ENCODE measurements at places on chromosomes 2 and 18.

DNA sequence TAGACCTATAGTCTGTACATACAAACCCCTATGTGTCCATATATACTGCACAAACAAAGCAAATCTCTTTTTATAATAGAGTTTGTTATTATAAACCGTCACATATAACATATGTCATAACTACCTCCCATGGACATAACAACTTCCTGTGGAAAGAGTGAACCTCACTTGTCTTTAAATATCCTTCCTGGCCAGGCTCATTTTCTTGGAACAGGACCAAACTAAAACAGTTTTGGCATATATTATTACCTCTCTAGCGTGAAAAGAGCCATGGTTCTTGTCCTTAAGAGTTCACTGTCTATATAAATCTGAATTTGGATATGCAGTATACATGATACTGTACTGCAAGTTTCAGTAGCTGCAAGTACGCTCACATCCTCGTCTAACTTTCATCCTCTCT lies 28.3 kb upstream of the DNAJC27 start:
- DNase-seq, result no peak

DNA sequence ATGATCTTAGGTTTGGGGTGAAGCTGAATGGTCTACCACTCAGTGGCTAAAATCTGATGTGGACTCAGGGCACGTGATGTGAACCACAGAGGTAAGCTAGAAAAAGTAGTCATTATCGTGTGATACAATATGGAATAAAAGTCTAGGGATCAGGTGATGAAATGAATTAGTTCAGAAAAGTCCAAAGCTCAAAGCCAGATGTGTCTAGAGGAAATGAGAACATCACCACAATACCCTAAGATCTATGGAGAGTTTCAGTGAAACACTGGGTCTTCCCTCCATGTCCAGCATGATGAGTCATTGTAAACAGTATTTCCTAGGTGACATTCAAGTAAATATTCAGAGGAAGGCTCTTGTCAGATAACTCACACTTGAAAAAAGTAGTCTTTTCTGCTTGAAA lies 1257.4 kb upstream of the ZEB2 start:
- no peak for DNase-seq

- DNase-seq, result no peak
Measured at GRCh38 chr2:163734401-163734800, 1.4 kb downstream of the FIGN start.

DNA sequence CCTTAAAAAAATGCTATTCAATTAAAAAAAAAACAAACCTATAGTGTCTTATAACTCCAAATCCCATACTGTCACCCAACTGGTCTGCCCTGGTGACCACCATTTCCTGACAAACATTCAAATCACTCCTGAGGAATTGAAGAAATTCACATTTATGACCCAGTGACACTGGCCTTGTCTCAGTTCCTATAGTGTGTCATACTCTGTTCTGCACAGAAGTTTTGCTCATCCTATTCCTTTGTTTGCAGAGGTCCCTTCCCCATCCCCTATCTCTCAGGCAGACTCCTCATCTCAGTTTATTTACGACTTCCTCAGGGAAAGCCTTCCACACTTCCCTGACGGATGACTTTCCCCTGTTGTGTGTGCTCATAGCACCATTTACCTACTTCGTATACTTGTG lies 14.7 kb downstream of the ZC3H6 start:
- no peak for DNase-seq

GRCh38 chr2:129905664-129906081 lies 73.8 kb upstream of the RAB6C start:
- no peak for DNase-seq

DNA sequence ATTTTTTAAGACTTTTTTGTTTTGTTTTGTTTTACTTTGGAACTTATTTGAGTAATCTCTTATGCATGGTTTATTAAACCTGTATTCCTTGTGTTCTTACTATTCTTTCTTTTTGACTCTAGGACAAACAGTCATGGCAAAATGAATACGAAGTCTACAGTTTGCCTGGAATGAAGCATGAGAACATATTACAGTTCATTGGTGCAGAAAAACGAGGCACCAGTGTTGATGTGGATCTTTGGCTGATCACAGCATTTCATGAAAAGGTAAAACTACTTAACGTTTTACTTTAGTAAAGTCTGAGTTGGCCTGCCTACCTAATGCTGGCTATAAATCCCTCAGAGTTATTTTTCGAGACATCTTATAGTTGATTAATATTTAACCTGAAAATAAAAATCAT lies 72.3 kb downstream of the ACVR2A start:
- no peak for DNase-seq

- no peak for DNase-seq
Measured at GRCh38 chr18:3692113-3692621, 242.2 kb downstream of the TGIF1 start.

DNA sequence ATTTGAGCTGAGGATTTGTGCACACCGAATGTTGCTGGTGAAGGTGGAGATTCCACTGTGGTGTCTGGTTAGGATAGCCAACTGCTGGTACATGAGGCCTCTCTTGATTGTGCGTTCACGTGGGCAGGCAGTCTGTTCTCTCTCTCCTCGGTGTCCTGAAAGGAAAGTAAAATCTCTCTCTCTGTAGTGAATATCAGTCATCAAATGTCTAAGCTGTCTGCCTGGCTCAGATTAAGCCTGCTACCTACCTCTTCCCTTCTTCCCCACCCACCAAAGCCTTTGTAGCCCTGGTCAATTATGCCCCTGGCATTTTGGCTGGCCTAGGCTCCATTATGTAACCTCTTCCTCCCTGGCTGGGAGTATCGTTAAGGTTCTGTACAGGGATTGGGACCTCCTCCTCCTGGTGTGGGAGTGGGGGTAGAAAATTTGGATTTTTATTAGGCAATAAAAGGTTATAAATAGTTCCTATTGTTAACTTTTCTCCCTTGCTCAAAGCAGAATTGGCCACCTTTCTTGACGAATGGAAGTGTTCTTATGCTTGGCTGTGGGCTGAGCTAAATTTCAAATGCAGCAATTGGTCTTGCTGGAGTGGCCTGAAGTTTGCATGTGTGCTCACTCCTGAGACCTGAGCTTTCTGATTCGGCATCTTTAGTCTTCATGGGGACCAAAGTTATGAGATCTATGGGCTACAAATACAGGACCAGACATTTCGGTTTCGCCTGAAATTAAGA lies 148.8 kb downstream of the WDSUB1 start:
- no peak for DNase-seq

GRCh38 chr2:45595721-45596435 lies 15.2 kb downstream of the SRBD1 start:
- no peak for DNase-seq

GRCh38 chr2:193382583-193382982 lies 1187.8 kb upstream of the TMEFF2 start:
- DNase-seq, result no peak

DNA sequence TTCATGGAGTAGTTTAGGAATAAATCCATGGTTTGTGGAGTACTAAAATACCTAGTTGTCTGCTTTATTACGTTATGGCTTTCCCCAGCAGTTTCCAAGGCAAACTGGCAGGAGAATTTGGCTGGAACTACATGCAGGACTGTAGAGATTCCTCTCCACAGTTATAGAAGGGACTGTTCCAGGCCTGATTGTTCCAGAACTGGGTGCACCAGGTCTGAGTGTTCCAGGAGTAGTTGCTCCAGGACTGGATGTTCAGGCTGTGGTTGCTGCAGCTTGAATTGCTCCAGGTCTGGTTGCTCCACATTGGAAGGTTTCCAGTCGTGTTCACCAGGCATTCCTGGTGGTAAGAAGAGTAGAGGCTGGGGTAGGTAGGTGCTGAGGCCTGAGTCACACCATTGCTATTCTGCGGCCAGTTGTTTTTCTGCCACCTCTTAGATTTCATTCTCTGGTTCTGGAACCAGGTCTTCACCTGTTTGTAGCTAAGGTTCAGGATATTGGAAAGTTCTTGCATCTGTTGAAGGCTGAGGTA lies 28.1 kb downstream of the SGPP2 start:
- DNase-seq, result no peak

GRCh38 chr2:181643151-181643550 lies 13.8 kb downstream of the CERKL start:
- DNase-seq, result no peak

DNA sequence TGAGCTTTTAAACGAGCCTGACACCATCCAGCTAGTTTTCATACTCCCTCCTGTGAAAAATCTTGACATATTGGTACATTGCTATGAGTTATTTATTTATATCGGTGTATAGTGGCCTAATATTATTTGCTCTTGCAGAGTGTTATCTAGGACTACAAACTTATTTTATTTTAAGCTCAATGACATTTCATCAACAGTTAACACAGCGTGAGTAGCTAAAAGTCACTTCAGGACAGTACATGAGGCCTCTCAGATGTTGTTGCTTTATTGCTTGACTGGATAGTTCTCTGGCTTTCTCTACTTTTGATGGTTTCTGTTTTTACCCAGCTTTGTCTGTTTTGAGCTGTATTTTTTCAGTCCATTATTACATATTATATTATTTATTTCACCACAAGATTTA lies 172.9 kb upstream of the KLF7 start:
- no peak for DNase-seq

DNA sequence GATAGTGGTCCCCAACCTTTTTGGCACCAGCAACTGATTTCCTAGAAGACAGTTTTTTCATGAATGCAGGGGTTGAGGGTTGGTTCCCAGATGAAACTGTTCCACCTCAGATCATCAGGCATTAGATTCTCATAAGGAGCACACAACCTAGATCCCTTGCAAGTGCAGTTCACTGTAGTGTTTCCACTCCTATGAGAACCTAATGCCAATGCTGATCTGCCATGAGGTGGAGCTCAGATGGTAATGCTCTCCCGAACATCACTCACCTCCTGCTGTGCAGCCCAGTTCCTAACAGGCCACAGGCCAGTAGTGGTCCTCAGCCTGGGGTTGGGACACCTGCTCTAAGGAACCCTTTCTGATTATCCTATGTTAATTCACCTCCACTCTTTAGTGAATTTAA lies 133.5 kb downstream of the SOX11 start:
- no peak for DNase-seq

- DNase-seq, result no peak
Measured at GRCh38 chr2:103781313-103781712, 1019.5 kb downstream of the TMEM182 start.

- no peak for DNase-seq
Measured at GRCh38 chr2:227141301-227141700, 22.7 kb downstream of the COL4A4 start.

DNA sequence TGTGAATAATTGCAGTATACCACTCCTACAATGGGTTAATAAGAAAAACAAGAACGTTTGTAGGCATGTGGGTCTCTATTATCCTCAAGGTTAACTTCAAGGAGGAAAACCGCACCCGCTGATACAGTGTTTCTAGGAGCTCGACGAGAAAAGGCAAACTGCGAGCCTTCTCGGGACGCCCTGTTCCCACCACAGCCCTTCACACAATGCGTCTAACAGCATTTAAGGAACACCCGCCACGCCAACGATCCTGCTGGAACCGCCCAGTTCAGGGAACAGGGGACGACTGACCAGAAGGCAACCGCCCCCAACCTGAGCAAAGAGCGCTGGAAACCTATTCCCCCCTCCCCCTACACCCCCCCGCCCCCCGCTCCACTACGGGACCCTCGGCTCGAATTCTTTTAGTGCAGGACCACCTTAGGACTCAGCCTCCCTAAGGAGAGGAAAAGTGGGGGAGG lies 710 bp upstream of the TMSB10 start:
- DNase-seq, result no peak

GRCh38 chr18:32358075-32358474 lies 112.6 kb downstream of the GAREM1 start:
- no peak for DNase-seq

DNA sequence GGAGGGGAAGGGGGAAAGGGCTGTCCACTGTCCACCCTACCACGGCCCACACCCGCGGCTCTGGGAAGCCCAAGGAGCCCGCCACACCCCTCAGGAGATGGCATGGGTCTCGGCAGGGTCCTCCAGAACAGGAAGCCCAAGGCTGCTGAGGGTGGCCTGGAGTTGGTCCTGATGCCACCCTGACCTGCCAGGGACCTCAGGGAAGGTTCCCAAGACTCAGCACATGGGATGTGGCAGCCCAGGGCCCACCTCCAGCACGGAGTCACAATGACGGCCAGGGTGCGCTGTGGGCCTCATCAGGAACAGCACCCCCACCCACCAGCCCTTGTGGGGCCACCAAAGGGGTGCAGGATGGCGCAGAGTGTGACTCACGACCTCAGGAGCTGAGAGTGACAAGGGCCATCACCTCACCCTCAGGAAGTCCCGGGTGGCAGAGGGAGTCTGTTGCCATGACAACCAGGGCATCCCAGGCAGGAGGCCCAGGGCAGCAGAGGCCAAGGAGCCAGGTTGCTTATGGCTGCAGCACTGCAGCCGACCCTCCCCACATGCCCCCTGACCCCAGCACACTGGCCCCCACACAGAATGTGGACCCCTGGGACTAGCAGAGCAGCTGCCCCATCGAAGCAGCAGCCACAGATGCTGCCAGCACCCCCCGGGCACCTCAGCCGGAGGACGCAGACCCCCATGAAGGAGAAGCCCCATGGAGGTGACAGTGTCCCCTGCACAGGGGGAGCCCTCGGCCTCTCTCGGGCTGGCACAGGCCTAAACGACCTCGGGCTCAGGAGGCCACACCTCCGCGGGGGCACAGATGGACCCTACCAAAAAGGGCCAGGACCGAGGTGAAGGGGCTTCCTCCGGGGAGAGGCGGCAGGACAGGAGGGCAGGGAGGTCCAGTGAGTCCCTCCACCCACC lies 34.3 kb downstream of the KIF1A start:
- DNase-seq, result no peak

DNA sequence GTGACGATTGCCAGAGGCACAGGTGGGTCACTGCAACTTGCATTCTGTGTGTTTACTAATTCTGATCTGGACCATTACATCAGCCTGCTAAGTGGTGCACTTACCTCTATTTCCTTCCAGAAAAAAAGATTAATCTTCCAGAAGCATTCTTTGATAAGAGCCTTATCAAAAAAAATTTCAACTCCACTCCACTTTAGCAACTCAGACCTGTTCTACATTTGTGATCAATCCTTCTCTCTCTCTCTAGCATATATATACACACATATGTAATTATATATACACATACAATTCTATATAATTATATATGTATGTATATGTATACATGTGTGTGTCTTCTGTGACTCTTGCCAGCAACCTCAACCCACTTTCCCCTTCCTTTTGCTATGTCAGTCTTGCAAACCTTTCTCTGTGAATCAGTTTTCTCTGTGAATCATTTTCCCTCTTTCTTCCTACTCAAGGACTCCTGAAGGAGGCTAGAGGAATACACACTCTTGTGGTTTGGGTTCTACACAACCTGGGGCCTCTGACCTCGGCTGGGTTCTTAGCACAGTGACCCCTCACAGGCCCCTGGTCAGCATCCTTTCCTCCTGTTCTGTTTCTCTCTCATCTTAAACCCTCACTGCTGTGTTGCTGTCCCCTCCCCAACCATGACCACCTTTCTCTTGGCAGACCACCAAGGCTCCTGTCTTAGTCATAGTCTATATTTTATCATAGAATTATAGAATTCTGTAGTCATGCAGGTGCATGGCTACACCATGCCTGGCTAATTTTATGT lies 130.4 kb upstream of the PELI1 start:
- DNase-seq, result no peak

All from cortex of kidney (tissue), 1 donor.